Esophagus mucosa (tissue), 1 donor: ENCODE measurements at places on chromosomes 2 and 18. TPM values are rescaled to one million over a fixed set of nuclear protein-coding genes. Genes with fewer than 3 reads are reported as not detected.
A peak's percentile ranks its signal among the peaks of the same experiment; 100 is the strongest.

- ATAC-seq = no peak
Observed at GRCh38 chr18:33699372-33699771, 121.4 kb downstream of the ASXL3 start.

Gene LAMA3
- 40.1 TPM for total RNA-seq

Gene EPB41L3
- total RNA-seq = 16.3 TPM

GRCh38 chr2:200662727-200663126 lies 76.9 kb downstream of the AOX1 start:
- peak; percentile 60 for ATAC-seq

Gene CNDP1
- not detected for total RNA-seq

- ATAC-seq = no peak
Observed at GRCh38 chr2:219959471-219959870, 332.0 kb downstream of the SLC4A3 start.

DNA sequence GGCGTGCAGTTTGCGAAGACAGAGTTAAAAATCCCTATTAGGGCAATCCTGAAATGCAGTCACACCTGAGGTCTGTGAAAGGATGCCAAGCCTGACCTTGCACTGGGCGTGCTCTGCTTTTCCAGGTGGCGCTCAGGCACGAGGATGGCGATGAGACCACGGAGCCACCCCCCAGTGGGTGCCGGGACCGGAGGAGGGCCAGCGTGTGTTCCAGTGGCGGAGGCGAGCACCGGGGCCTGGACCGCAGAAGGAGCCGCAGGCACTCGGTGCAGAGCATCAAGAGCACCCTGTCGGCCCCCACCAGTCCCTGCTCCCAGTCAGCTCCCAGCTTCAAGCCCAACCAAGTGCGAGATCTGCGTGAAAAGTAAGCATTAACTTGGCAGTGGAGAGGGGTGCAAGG lies 203.4 kb downstream of the TPGS2 start:
- no peak for ATAC-seq

DNA sequence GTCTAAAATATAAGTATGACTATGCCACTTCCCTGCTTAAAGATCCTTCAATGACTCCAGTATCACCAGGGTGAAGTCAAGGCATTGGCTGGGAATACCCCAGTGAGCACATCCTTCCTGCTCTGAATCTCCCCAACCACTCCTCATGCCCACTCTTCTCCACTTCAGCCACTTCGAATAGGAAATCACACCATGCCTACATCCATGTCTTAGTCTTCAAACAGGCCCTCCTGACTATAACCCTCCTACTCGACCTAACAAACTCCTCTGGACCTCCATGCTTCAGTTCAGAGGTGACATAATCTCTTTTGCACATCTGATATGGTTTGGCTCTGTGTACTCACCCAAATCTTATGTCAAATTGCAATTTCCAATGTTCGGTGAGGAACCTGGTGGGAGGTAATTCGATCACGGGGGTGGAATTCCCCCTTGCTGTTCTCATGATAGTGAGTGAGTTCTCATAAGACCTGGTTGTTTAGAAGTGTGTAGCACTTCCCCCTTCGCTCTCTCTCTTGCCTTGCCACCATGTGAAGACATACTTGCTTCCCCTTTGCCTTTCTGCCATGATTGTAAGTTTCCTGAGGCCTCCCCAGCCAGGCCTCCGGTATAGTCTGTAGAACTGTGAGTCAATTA lies 87.8 kb upstream of the TFCP2L1 start:
- no peak for ATAC-seq

GRCh38 chr2:124778076-124778475 lies 753.0 kb downstream of the CNTNAP5 start:
- no peak for ATAC-seq

DNA sequence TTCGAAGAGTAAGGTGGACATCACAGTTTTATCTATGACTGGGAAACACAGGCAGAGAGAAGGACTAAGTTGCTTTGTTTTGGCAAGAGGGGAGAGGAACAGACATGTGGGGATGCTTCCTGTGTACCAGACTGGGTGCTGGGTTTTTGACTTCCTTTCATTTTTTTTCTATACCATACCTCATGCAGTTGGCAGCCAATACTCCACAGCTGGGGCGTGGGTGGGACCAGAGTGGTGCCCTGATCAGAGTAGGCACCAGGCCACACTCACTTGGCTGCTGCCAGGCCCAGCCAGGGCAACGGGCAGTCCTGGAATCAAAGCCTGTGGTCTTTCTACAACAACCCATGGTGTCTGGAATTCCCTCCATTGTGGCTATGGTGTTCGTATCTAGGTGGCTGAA lies 45.2 kb downstream of the SH3RF3 start:
- no peak for ATAC-seq

Gene TGFA
- 42.6 TPM for total RNA-seq

Gene GKN2
- total RNA-seq = not detected

Gene SLC16A14
- total RNA-seq = 3.8 TPM

DNA sequence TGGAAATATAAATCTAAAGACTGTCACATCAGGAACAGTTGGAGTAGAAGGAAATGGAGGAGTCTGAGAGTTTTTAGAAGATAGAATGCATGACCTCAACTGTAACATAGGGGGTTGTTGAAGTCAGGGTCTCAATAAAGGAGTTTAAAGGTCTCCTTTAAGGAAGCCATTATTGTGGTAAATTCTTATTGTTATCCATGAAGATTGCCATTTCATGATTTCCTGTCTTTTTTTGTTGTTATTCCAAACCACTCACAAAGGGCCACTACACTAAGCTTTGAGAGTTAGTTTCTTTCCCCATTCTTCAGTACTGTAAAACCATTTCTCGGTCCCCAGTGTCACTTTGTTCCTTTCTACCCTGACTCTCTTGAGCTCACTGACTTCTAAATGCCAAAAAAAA lies 134.0 kb downstream of the DTNA start:
- no peak for ATAC-seq

Gene ALPI
- total RNA-seq = not detected

- no peak for ATAC-seq
Observed at GRCh38 chr2:101382442-101382841, 4.9 kb downstream of the CREG2 start.

GRCh38 chr2:6538607-6539006 lies 327.1 kb downstream of the CMPK2 start:
- ATAC-seq = no peak
